ENCODE measurements at places on chromosomes 6 and 20. TPM values are rescaled to one million over a fixed set of nuclear protein-coding genes. Genes with fewer than 3 reads are reported as not detected.

Gene MOG
- not detected for total RNA-seq

Gene MYLK2
- total RNA-seq = 0.44 TPM

Gene VAPB
- 14.0 TPM for total RNA-seq

Gene TRAPPC3L
- total RNA-seq = not detected

Gene FILIP1
- total RNA-seq = 0.62 TPM

Gene PLCB1
- total RNA-seq = 15.2 TPM

Gene TMEM217
- total RNA-seq = 1.6 TPM

Gene SIM1
- not detected for total RNA-seq

Gene TBXT
- not detected for total RNA-seq

Gene VSTM2L
- total RNA-seq = 0.66 TPM

Gene SLC26A8
- total RNA-seq = not detected

Gene LY6G6C
- not detected for total RNA-seq

Gene OR2H1
- not detected for total RNA-seq

Gene LY6G5C
- 0.33 TPM for total RNA-seq
